Stimulated activated naive B cell treated with anti-CD40 and anti-IgM and Interleukin-4, amounts not matched to agents 10 μg/mL and 1 μg/mL and 100 μg/mL, for 72 hours (primary cell): ENCODE measurements at places on chromosomes 1 and 21.

GRCh38 chr1:27660300-27660835 is 11.6 kb downstream of the IFI6 start:
- DNase-seq: no peak

GRCh38 chr1:107691540-107691939 is 273.4 kb downstream of the VAV3 start:
- no peak for DNase-seq

GRCh38 chr1:116740746-116741145 is 13.5 kb upstream of the CD2 start:
- no peak for DNase-seq

DNA sequence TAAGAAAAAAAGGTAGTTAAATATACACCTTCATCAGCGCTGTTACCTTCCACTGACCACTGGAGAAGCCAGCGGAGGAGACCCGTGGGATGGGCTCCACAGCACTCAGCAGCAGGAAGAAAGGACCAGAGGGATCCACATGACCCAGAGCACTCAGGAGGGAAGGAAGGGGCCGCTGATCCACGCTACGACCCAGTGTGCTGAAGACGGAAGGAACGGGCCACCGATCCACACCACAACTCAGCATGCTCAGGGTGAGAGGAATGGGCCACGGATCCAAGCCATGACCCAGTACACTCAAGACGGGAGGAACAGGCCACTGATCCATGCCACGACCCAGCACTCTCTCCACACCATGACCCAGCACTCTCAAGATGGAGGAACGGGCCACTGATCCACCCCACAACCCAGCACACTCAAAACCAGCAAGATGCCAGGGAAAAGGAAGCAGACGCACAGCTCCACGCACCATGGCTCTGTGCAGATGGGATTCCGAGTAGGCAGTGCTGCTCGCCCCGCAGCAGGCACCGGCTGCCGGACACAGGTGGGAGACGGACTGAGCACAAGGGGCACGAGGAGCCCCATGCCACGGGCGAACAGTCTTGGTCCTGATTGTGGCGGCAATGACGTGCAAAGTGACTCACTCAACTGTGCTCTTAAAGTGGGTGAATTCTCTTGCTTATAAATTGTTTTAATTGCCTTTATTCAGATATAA is 8.7 kb downstream of the WRAP73 start:
- no peak for DNase-seq

- DNase-seq: no peak
These were observed 4.2 kb downstream of the SLC2A5 start for GRCh38 chr1:9065213-9065751.

GRCh38 chr1:218642033-218642948 is 297.2 kb downstream of the TGFB2 start:
- no peak for DNase-seq

DNA sequence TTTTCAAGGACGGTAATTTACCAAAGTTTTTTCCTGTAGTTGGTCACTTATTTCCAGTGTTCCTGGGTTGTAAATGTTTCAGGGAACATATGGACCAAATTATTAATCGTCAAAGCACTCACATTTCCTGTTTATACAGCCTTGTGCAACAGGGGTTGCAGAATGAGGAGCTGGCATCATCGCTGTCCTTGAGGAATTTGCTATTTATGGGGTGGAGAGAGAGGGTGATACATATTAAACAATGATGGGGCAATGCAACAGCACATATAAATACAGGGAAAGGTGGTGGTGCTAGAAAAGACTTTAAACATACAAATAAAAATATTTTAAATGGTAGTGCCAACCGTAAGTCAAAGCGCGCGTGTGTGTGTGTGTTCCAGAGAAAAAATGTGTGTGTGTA is 369.8 kb downstream of the NPHP4 start:
- no peak for DNase-seq
